ENCODE measurements at places on chromosomes 12 and 14.

- no peak for DNase-seq
These were observed 848.0 kb upstream of the USP15 start for GRCh38 chr12:61412201-61412600.

DNA sequence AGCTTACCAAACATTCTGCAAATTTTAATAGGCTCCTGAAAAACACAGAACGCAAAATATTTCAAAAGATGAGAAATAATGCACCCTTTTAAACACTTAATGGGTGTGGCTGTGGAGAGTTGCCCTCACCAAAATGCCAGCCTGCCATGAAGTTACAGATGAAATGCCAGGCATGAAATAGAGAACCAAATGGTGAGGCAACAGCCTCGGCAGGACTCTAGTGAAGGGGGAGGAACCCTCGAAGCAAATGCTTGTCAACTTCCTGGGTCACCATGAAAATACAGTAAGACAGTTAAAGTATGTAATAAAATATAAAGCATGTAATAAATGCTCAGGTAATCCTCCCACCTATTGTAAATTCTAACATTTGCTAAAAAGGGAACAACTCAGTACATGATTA is 24.1 kb downstream of the DUSP16 start:
- DNase-seq, result no peak

GRCh38 chr12:77204083-77204482 is 138.7 kb upstream of the E2F7 start:
- DNase-seq, result no peak

- no peak for DNase-seq
These were observed 25.8 kb downstream of the TAOK3 start for GRCh38 chr12:118346895-118347294.

DNA sequence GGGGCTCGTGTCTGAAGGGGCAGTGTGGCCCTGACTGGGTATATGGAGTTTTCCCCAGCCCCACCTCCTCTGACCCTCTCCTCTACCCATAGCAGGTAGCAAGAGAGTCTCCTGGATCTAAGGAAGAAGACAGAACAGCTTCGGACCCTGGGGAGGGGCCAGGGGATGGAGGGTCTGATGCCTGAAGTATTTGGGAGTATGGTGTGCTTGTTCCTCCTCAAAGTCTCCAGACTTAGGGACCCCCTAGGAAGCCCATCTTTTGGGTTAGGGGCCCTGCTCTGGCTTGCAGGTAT is 579 bp upstream of the HOXC8 start:
- DNase-seq, result no peak

DNA sequence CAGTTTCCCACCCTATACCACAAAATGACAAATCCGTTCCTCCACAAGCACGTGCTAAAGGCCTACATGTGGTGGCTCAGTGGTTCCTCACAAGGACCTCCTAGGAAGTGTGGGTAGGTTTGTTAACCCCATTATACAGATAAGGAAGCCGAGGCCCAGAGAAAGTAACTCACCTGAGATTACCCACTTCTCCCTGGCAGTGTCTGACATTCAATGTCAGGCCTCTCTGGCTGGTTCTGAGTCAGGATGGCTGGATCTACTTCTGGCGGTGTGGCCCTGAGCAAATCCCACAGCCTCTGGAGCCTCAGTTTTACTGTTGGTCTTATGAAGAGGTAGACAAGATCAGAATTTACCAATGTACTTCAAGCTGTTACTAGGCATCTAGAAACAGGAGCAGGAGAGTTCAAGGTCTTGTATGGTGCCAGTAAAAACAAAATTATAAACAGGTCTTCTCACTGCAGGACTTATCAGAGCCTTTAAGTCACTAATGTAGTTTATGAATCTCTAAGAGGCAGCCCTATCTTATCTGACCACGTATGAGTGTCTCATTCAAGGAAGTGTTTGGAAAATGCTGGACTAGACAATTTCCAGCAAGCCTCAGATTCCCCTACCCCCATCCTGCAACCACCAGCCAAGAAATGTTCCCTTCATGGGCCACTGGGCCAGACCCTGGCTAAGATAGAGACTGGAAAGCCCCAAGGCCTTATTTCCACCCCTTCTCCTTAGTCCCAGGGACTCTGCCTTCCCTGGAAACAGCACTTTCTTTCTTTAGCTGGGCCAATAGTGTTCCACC is 4.2 kb downstream of the HSPB8 start:
- DNase-seq, result no peak

DNA sequence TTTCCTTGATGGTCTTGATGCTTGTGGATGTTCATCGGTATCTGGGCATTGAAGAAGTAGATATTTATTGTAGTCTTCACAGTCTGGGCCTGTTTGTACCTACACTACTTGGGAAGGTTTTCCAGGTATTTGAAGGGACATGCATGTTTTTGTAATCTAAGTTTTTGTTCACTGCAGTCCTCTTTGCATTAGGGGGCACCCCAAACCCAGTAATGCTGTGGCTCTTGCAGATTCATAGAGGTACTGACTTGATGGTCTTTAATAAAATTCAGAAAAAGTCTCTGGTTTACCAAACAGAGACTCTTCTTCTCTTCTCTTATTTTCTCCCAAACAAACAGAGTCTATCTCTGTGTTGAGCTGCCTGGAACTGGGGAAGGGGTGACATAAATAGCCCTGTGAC is 150.9 kb upstream of the SLC16A7 start:
- no peak for DNase-seq

DNA sequence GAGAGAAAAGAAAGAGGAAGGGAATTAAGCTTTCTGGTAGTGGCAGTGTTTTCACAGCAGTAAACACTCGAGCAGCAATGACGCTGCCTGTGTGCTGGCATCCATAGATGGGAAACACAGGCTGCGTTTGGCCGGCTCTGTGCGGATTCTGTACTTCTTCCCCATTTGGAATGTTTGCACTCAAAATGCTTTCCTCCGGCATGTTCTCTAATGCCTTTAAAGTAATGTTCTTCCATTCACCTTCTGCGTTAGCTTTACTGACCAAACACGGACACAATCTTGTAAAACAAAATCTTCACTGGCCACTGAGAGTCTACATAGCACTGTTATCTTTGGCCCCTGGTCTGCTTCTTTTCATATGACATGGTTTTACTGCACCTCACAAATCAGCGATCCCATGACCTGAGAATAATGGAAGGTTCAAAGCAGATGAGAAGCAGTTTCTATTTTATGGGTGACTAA is 31.4 kb downstream of the DCP1B start:
- DNase-seq, result no peak

DNA sequence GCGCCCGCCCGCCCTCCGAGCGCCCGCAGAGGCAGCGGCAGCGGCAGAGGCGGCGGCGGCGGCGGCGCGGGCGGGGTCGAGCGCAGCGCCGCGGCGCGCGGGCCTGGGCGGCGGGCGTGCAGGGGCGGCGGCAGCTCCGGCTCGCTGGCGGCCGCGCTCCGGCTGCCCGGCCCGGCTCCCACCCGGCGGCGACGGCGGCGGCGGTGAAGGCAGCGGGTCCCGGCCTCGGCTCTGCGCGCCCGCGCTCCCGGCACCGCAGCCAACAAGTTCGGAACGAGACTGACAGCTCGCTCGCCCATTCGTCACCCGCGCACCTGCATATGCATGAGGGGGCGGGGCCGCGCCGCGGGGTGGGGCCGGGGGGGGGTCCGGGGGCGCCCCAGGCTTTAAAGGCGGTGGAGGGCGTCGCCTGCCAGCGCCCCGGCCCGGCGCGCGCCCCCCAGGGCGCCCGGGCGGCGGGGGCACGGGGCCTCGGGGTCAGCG is at the start of gene JAG2:
JAG2 (minus strand) TSS at position 281 of the 483 bp plus-strand sequence. CDS start 356 bp downstream, outside the sequence.
- no peak for DNase-seq

- no peak for DNase-seq
These were observed 190.7 kb upstream of the CCND2 start for GRCh38 chr12:4082809-4083403.

- no peak for DNase-seq
These were observed 33.6 kb downstream of the KCNH5 start for GRCh38 chr14:63011623-63012022.

- no peak for DNase-seq
These were observed 532.2 kb upstream of the MIS18BP1 start for GRCh38 chr14:45785240-45785639.

- DNase-seq, result peak; percentile 82
These were observed at the start of gene ESR2 for GRCh38 chr14:64293976-64294671. Gene ESR2 (minus strand): TSS chr14:64294371. CDS start chr14:64282985, 11,386 bp downstream.

- no peak for DNase-seq
These were observed 23.5 kb upstream of the SELPLG start for GRCh38 chr12:108657130-108657745.

DNA sequence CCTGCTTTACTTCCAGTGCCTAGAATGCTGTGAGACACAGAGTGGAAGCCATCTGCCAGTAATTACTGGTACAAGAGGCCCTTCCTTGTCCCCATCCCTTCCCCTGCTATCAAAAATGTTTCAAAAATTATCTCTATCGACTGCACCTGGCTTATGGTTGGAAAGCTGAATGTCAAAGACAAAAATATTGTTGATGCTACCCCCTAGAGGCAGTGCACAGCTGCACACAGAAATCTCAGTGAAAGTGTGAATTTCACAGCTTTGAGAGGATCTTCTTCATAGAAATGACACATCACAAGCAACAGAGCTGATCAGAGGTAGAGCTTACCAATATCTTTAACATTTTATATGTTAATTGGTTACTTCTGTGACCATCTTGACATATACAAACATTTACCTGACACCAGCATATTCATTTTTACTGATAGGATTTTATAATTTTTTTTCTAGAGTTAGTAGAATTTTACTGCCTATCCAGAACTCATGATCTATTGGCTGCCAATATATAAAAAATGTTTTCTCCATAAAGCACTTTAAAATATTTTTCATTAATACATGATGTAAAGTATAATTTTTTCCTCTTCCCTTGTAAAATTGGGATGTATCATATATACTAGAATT is 138.0 kb downstream of the AACS start:
- no peak for DNase-seq

DNA sequence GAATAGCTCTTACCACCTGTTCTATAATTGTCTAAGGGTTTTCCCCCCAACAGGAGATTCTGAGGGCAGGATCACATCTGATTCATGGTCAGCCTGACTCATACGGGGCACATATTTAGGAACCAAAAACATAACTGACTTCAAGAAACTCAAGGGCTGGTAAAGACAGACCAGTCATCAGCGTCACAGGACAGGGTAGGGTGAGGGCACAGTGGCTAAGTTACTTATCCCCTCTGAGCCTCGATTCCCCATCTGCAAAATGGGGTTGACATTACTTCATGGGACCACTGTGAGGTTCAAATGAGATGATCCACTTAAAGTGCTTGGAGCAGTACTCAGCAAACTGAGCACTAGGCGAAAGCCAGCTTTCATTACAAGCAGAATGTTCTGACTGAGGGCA is 606 bp downstream of the CINP start:
- DNase-seq, result no peak

- no peak for DNase-seq
These were observed 607 bp downstream of the OS9 start for GRCh38 chr12:57694459-57695019.

DNA sequence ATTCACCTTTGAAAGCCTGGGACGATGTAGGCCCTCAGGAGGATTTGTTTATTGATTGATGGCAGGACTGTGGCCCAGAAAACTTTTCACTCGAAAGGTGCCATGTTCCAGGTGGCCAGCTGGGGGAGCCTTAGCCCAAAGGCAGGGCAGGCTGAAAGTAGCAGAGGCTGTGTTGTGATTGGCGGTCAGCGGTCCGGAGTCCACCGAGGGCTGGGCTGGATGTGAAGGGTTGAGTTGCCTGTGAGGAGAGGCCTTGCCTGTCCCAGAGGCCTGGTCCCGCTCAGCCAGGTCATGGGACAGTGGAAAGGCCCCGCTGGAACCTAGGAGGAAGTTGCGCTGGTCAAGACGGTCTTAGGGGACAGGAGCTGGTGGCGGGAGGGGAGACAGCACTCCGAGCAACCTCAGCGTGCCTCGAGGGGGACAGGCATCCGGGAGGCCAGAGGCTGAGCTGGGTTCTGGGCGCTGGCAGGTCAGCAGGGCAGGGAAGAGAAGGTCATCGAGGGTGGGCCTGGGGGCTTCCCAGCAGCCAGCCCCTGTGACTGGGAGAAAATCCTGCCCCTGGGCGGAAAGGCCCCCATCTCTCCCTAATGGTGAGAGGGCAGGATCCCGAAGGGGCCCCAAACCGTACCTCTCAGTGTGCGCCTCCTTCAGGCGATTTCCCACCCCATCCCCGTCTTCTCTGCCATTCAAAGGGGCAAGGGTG is 26.3 kb downstream of the CMA1 start:
- DNase-seq, result no peak

DNA sequence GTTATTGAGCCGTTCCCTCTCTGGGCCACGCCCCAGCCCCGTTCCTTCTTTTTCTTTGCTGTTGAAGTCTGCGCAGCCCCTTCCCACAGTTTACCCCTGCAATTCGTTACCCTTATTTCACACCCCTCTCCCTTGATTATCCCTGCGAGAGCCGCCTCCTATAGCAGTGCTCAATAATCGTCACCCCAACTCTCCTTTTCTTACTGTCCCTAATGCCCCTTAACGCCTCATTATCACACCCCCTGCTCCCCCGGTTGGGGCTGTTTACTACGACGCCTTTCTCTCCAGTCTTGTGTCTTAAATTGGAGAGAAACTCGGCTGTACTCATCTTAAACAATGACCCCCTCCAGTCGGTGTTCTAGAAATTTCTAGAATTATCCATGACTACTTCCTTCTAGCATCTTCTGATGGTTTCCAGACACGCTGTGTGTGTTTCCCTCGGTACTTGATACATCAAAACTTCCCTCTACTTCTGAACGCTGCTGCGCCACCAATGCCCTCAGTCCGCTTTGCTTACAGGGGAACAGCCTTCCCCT is 713 bp upstream of the FBXL14 start:
- no peak for DNase-seq

DNA sequence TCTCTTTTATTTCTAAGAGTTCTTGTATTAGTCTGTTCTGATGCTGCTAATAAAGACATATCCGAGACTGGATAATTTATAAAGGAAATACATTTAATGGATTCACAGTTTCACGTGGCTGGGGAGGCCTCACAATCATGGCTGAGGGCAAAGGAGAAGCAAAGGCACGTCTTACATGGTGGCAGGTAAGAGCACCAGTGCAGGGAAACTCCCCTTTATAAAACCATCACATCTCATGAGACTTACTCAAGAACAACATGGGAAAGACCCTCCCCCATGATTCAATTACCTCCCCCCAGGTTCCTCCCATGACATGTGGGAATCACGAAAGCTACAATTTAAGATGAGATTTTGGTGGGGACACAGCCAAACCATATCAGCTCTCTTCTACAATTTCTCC is 503.0 kb downstream of the NPAS3 start:
- DNase-seq, result no peak

GRCh38 chr14:93619176-93619793 is 169.0 kb downstream of the PRIMA1 start:
- no peak for DNase-seq

DNA sequence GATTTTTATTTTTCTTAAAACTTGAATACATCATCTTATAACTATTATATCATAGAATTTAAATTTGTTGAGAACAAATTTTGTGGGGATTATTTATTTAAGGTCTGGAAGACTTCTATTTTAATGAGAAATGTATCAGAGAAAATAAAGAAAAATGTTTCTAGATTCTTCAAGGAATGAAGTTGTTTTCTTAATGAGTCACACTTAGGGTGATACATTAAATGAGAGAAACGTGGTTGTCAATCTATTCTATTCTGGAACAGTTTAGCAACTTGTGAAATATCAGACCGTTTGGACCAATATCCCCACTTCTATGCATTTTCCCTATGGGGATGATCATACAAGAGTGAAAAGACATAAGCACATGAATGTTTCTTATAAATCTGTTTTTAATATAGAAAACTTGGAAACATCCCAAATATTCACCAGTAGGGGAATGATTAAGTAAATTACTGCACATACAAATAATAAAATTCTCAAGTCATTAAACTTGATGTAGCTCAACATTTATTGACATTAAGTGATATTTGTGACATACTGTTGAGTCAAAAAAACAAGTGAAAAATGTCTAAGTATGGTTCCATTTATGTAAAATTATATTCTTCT is 88.5 kb downstream of the E2F7 start:
- DNase-seq, result no peak

- DNase-seq, result no peak
These were observed 130.3 kb downstream of the TGFB3 start for GRCh38 chr14:75851574-75851866.
